ENCODE measurements at places on chromosomes 1 and 21.

- no peak for DNase-seq
Measured at GRCh38 chr1:151210830-151211229, 12.5 kb downstream of the PIP5K1A start.

DNA sequence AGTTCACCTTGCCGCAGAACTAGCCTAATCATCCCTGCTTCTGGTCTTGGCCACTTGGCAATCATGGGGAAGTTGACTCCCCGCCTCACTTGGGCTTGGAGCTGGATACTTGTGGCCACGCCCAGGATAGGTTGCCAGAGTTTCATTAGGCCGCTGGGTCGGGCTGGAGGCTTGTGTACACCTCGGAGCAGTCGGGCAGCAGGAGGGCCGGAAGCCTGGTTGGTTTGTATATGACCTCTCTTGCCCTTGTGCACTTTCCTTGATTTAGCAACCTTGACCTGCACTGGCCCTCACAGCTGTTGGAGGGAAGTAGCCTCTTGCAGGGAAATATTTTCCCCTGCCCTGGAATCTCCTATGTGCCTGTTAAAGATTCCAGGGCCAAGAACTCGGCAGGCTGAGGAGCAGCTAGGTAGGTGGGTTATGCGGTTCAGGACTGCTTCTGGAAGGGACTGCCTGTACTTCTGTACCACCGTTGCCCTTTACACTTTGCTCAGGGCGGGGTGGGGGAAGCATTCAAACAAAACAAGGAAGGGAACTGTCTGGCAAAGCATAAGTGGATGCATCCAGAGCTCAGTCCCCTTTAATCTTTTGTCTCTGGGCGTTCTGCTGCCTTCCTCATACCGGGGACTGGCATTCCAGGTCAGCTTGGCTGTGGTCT lies 83.5 kb downstream of the UCK2 start:
- DNase-seq, result no peak

GRCh38 chr21:45545236-45545570 lies 3.0 kb upstream of the SLC19A1 start:
- DNase-seq, result no peak

DNA sequence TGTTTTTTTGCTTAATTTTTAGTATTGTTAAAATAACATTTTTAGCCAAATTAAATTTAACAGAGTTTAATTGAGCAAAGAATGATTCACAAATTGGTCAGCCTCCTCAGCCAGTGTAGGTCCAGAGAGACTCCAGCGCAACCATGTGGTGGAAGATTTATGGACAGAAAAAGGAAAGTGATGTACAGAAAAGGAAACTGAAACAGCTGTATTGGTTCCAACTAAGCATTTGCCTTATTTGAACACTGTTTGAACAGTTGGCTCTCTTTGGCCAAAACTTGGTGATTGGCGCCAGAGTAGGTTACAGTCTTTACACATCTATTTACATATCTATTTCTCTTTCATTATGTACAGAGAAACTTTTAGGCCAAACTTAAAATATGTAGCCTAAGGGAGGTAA lies 19.4 kb downstream of the RPS6KC1 start:
- DNase-seq, result no peak

DNA sequence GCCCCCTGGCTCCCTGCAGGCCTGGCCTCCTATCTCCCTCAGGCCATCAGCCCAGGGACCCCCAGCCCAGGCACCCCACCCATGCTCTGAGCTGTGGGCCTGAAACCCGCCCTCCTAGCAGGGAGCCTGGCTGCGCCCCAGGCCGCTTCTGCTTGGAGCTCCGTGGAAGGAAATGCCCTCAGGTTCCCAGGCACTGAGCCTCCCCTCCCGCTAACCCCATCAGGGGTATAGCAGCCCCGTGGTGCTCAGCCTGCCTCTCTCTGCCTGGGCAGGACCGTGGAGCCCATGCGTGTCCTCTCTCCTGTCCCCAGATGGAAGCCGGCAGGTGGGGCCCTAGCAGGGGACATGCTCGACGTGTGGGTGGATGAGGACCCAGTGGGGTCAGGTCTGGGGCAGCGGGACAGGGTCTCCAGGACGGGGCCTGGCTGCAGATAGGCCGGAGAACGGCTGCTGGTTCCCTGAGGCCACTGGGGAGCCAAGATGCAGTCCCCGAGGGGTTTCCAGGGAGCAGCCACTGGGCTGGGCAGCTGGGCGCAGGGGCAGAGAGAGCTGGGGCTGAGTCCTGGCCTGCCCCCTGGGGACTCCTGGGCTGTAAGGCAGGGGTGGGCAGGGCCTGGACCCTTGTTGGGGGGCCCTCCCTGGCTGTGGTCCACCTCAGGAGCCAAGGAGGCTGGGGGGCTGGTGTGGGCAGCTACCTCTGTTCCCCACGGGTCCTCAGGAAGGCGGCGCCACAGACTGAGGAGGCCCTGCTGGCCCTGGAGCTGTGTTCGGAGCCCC lies 75.5 kb downstream of the MORN1 start:
- no peak for DNase-seq

GRCh38 chr1:3838788-3839187 lies 18.2 kb downstream of the CEP104 start:
- DNase-seq, result no peak

GRCh38 chr1:86504895-86505563 lies 36.3 kb downstream of the CLCA1 start:
- no peak for DNase-seq

GRCh38 chr1:185406006-185406690 lies 89.1 kb upstream of the IVNS1ABP start:
- no peak for DNase-seq

GRCh38 chr1:37940299-37940947 lies 6.4 kb downstream of the INPP5B start:
- DNase-seq, result no peak

DNA sequence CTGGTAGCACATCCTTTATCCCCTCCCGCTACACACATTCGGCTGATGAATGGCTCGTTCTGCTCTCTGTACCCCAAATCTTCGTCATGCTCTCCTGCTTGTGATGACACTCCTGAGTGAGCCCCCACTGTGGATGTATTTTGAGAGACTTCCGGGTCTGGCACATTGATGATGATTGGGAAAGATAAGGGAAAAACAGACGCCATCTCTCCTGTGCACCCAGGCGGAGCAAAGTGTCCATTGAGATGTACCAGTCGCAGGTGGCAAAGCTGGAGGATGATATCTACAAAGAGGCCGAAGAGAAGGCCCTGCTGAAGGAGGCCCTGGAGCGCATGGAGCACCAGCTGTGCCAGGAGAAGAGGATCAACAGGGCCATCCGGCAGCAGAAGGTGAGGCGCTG lies 27.9 kb upstream of the EFHD2 start:
- DNase-seq, result no peak

GRCh38 chr1:68975212-68975933 lies 478.5 kb upstream of the DEPDC1 start:
- DNase-seq, result no peak

DNA sequence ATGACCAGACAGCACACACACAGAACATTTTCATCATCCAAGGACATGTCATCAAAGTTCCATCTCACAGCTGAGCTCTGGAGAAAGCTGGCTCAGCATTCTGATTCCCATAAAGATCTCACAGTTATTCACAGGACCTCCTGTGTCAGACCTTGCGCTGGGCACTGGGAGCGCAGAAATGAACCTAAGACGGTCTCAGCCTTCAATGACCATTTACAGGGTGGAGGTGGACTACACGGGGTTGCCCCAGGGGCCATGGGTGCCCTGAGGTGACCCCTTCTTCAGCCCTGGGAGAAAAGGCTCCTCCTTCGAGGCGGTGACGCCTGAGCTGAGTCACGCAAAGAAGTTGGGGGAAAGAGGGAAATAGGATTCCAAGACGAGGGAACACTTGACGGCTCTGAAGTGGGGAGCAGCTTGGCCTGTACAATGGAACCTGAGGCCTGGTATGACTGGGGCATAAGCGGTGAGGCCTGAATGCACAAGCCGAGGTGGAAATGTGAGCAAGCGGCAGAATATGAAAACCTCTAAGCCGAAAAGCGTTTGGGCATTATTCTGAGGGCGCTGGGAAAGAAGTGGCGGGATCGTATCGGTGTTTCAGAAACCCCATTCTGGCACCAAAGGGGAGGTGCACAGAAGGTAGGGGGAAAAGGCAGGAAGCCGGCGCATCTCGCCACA lies 797 bp downstream of the CC2D1B start:
- no peak for DNase-seq

DNA sequence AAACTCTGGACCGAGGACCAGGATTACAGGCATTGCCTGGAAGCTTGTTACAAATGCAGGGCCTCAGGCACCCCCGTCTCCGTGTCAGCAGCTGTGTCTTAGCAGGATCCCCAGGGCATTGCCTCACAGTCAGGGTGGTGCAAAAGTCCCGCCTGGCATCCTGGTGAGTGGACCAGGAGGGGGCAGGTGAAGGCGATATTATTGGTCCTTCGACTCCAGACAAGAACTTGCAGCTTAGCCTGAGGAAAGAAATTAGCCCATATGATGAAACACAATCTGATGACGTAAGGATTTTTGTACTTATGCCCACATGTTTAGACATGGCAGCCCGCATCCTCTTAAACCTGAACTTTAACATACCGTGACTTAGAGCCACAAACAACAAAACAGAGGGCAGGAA lies 40.8 kb downstream of the RSPH1 start:
- no peak for DNase-seq

DNA sequence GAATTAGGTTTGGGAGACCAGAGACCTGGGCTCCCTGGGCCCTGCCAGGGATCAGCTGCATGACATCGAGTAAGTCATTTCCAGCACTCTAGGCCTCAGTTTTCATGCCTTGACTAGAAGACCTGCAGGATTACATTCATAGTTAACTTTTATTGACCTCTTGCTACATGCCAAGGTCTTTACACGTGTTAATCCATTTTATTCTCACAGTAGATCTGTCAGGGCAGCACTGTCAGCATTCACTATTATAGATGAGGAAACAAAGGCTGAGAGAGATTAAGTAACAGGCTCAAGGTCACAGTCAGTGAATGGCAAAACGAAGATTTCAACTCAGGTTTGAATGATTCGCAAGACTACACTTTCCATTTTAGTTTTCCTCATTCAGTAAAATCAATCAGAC lies 37.0 kb downstream of the PGM1 start:
- DNase-seq, result no peak

GRCh38 chr1:36224537-36225282 lies 467 bp downstream of the THRAP3 start:
- DNase-seq, result no peak

DNA sequence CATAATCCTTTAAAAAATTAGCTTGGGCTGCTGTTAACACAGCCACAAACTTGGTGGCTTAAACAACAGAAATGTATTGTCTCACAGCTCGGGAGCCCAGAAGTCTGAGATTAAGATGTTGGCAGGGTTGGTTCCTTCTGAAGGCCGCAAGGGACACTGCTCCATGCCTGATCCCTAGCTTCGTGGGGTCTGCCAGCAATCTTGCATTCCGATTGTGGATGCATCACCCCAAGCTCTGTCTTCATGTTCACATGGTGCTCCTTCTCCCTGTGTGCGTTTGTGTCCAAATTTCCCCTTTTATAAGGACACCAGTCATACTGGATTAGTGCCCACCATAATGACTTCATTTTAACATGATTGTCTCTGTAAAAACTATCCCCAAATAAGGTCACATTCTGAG lies 5.0 kb upstream of the HHIPL2 start:
- DNase-seq, result no peak

DNA sequence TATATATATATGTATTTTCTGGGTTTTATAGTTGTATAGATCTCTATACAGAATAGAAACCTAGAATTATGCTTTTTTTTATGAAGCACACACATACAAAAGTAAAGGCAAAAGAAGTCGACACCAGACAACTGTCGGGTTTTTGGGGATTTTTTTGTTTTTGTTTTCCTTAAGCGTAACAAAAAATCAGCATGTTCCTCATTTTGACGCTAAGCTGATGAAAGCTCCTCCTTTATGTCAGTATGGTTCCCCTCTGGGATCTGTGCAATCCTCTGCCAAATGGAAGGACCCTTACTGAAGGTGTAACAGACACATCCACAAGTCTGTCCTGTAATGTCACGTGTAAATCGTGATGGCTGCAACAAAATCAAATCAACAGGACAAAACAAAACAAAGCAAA lies 226.2 kb downstream of the RHOU start:
- no peak for DNase-seq

- DNase-seq, result no peak
Measured at GRCh38 chr1:24294716-24295371, 24.3 kb upstream of the GRHL3 start.

GRCh38 chr1:231964961-231965360 lies 338.4 kb downstream of the DISC1 start:
- DNase-seq, result no peak
